Stimulated activated CD4-positive, alpha-beta T cell treated with anti-CD3 and anti-CD28 coated beads, Interleukin-12 subunit alpha, Interleukin-12 subunit beta, amount 100 ng/mL, for 24 hours (primary cell): ENCODE measurements at places on chromosomes 3 and 15.
A peak's percentile ranks its signal among the peaks of the same experiment; 100 is the strongest.

- DNase-seq, result no peak
These were observed 100.2 kb upstream of the BOC start for GRCh38 chr3:113111011-113111707.

GRCh38 chr3:50133283-50133615 lies 21.9 kb upstream of the SEMA3F start:
- no peak for DNase-seq

GRCh38 chr15:90174140-90174875 lies 26.8 kb upstream of the SEMA4B start:
- DNase-seq, result no peak

- DNase-seq, result no peak
These were observed 427.1 kb downstream of the SHQ1 start for GRCh38 chr3:72421126-72421525.

- DNase-seq, result no peak
These were observed 182.5 kb downstream of the TPRG1 start for GRCh38 chr3:189353988-189354889.

- DNase-seq, result no peak
These were observed 14.5 kb downstream of the NCEH1 start for GRCh38 chr3:172696357-172696756.

- no peak for DNase-seq
These were observed 57.5 kb upstream of the KLF13 start for GRCh38 chr15:31268911-31269784.

- DNase-seq, result peak; percentile 23
These were observed 68.9 kb downstream of the SMAD3 start for GRCh38 chr15:67134067-67134838.

DNA sequence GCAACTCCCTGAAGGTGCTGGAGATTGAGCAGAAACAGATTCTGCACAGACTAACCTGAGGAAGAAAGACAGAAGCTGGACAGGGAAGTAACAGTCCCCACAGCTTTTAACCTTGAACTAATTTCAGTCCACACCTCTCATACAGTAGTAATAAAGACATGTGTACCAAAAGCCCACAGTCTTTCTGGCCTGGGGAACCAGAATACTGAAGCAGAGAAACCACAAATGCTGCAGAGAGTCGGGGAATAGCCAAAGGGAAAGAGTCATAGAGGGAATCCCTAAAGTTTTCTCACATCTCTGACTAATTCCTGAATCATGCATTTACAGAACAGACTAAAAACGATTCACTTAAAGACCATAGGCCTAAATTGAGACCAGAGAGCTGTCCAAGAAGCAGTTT lies 503.4 kb upstream of the NECTIN3 start:
- DNase-seq, result no peak

GRCh38 chr3:160941885-160942494 lies 163.2 kb downstream of the B3GALNT1 start:
- peak; percentile 20 for DNase-seq

- DNase-seq, result no peak
These were observed 6.1 kb downstream of the TMOD2 start for GRCh38 chr15:51757450-51757849.

DNA sequence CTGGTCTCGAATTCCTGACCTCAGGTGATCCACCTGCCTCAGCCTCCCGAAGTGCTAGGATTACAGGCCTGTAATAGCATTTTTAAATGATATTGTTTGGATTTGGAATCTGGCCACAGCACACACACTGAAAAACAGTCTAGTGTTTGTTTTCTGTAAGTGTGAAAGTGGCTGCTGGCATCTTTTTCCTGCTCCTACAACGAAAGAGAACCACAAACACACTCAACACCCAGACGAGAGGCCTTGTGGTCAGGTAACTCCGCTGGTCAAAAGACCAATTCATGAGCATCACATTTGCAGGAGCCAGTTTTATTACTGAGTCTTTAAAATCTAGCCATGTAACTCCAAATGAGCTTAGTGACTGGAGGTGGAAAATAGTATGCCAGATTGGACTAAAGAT lies 50.2 kb downstream of the IMPG2 start:
- DNase-seq, result no peak

DNA sequence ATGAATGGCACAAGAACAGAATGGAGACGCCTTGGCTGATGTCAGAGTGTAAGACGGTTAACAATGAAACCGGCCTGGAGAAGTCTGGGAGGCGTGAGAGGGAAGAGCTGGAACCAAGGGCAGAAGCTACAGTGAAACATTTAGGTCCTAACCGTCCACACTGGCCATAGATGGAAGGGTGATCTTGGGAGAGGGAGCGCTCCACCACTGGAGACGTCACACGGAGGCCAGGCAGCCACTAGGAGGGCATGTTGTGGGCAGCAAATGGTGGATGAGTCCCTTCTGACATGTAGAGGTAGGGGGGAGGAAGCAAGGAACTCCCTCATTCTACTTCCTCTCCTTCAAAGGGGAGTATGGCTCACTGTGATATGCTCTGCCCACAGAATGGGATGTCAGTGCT lies 23.8 kb downstream of the FEM1B start:
- no peak for DNase-seq

DNA sequence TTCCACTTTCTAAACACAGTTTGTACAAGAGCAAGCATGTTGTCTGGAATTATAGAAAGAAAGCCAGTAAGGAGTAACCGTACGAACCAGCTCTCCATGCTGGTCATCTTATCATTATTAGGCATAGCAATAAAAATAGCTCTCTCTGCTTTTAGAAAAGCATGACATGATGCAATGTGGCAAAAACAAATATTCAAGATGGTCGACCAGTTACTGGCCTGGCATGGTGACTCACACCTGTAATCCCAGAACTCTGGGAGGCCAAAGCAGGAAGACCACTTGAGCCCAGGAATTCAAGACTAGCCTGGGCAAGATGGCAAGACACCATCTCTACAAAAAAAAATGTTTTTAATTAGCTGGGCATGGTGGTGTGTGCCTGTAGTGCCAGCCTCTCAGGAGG lies 2.6 kb upstream of the MAP4 start:
- no peak for DNase-seq

GRCh38 chr3:37171144-37171543 lies 3.2 kb downstream of the LRRFIP2 start:
- DNase-seq, result no peak

DNA sequence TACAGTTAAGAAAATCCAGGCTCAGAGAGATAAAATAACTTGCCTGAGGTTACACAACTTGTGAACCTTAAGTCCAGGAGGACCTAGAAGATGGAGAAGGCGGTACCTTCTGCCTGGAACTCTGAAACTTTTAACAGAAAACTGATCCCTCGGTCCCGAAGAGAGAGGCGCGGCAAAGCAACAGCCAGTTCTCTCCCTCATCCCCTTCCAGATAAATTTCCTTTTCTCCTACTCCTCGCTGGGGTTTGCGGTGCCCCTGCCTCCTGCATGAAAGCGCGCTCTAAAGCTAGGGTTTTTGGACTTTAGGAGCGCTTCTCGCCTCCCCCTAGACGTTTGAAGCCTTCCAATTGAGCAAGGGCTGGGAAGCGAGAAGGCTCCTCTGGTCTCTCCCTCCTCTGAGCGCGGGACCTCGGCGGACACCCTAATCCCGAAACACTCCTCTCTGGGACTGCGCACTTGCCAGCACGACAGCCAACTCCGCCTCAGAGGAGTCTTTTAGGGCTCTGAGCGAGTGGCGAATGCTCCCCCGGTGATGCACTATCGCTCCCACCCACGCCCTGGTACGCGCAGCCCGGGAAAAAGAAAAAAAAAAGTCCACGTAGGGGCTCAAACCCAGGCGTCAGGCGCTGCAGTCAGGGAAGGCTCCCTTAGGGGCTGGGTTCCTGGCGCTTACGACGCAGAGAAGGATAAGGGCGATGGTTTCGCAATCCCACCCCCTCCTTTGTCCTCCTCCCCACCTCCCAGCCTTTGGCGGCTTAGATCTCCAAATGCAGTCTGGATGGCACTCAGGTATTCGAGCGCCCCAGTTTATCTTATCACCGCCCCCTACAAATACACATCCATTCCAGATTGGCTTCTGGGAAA lies 7.9 kb upstream of the EOMES start:
- DNase-seq, result no peak

GRCh38 chr15:85821545-85821944 lies 26.8 kb upstream of the KLHL25 start:
- no peak for DNase-seq

- DNase-seq, result no peak
These were observed 6.0 kb downstream of the NRG4 start for GRCh38 chr15:76006136-76006778.

DNA sequence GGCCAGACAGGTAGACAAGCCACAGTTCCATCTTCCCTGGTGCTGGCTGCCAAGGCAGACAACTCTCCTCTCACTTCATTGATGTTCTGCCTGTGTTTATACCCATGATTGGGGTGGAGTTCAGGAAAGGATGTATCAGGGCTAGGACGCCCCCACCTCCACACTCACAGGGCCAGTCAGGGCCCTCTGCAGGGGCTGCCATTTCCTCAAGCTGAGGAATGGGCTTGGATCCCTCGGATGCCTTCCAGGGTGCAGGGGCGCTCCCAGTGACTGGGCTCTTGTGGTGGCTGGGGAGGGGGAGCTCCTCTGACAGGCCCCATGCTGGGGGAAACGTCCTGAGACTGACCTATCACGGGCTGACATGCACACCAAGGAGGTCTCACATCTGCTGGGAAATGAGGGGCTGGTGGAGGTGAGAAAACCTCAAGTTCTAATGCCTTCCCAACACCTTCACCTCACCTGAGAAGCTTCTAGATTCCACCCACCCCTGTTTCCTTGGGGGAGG lies 31.4 kb downstream of the SEMA7A start:
- DNase-seq, result no peak

DNA sequence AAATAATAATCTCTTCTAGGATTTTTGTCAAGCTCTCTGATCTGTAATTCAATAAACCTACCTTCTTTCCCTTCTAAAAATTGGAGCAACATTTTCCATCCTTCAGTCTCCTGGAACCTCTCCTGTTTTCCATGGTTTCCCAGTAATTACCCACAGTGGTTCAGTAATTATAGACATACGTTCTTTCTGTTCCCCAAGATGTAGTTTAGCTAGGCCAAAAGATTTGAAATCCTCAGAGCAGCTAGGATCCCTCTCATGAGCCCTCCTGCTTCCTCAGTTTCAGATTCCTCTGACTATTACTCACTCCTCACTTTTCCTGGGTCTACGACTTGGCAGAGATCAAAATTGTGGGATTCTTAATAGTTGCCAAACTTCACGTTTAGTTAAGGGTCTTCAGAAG lies 76.9 kb upstream of the IGSF10 start:
- no peak for DNase-seq

DNA sequence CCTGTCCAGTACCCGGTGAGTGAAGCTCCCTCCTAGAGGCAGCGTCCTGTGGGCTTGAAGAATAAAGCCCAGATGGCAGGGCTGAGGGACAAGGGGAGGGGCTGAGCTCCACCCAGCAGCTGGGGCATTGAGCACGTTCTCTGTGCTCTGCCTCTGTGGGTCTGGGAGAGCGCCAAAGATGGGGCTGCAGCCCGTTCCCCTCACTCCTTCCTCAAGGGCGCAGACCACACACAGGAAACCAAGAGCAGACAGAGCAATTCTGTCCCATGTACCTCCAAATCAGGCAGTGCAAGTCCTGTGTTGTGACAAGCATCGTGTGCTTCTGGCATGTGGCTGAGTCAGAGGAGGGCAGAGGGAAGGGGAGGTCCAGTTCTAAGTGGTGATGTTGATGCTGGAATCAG lies 15.7 kb upstream of the KIF23 start:
- DNase-seq, result no peak

DNA sequence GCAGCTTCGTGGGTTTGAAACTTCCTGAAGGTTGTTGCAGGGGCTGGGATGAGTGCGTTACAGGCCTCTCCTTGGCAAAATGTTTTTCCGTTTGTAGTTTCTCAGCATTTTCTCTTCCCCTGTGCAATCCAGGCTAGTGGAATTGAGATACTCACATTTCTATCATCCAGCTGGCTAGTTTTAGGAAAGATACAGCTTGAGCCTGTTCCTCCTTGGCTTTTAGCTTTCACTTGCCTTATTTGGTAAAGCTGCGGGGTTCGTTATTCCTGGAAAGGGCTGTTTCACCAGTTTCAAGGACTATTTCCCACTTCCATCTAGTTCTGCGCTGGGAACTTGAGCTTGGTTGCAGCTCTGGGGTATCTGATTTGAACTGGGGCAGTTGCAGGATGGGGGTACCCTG lies 90.3 kb downstream of the ITPR1 start:
- DNase-seq, result no peak
